ENCODE measurements at places on chromosomes 1 and 21. TPM values are rescaled to one million over a fixed set of nuclear protein-coding genes. Genes with fewer than 3 reads are reported as not detected.

DNA sequence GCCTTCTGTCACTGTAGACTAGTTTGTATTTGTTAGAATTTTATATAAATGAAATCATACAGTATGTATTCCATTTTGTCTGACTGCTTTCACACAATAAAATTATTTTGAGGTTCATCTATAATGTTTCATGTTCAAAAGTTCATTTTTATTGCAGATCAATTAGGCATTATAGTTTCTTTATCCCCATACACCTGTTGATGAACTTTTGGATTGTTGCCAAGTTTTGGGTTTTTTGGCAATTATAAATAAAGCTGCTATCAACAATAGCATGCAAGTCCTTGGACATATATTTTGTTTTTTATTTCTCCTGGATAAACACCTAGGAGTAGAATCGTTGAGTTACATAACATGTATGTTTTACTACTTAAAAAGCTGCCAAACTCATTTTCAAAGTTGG lies 47.1 kb upstream of the FAM3B start:
- DNase-seq, result no peak
- no peaks in the 10 kb centered on the region for H3K4me1 ChIP-seq
- no peaks in the 10 kb centered on the region for H3K27me3 ChIP-seq
- peaks cover under 1% of the 10 kb centered on the region for H3K36me3 ChIP-seq
- H3K27ac ChIP-seq, result no peak overlapping the region

DNA sequence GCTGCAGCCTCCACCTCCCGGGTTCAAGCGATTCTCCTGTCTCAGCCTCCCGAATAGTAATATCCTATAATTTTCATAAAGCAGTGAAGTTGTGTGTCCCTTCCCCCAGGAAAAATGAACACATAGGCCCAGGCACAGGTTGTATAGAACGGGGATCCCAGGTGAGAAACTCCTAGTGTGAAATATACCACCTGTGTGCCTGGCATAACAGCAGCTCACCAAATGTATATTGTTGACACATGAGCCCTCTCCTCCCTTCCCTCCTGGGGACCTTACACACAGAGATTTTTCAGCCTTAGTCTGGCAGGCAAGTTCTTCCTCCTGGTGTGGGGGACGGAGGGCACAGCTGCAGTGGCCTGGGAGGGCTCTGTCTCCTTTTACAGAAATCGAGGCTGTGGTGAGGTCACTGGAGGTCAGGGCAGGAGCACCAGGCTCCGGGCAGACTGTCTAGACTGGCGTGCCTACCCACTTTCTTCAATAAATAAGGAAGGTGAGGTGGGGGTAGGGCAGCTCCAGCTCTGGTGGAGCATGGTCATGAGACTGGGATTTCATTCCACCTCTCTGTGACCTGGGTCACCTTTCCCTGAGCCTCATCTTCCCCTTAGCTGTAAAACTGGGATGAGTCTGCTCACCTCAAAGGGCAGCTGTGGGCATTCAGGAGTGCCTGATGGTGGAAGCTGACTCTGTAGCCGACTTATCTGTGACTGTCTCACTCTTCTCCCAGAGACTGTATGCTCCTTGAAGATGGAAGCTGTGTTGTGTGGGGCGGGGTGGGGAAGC lies 14.3 kb downstream of the RCC1 start:
- H3K27ac ChIP-seq, result no peak overlapping the region
- no peaks in the 10 kb centered on the region for H3K27me3 ChIP-seq
- DNase-seq, result no peak
- peaks cover 9% of the 10 kb centered on the region for H3K36me3 ChIP-seq

- H3K27me3 ChIP-seq, result no peaks in the 10 kb centered on the region
- DNase-seq, result peak; percentile 89
- H3K4me1 ChIP-seq, result peaks cover 30% of the 10 kb centered on the region
- H3K36me3 ChIP-seq, result no peaks in the 10 kb centered on the region
- H3K4me3 ChIP-seq, result peak overlapping the region; percentile 80
- H3K27ac ChIP-seq, result peak overlapping the region; percentile 98
These were observed 766 bp downstream of the AGO4 start for GRCh38 chr1:35808450-35809113.

DNA sequence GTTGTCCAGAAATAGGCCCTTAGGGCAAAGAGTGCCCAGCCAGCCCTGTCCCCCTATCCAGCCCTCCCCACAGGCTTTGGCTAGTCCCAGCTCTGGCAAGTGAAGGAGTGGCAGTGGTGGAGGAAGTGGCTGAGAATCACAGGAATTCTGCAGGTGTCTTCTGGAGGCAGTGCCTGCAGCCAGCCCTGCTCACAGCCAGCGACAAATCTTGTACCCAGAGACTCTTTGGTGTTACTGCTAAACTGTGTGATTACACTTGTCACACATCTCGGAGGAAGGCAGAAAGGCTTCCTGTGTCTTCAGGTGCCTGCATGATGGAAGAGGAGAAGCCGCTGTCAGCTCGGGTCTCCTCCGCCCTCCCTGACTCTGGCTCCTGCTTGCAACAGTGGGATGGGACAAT lies 71.6 kb upstream of the GRIK3 start:
- H3K4me1 ChIP-seq, result no peaks in the 10 kb centered on the region
- H3K4me3 ChIP-seq, result no peak overlapping the region
- DNase-seq, result no peak

DNA sequence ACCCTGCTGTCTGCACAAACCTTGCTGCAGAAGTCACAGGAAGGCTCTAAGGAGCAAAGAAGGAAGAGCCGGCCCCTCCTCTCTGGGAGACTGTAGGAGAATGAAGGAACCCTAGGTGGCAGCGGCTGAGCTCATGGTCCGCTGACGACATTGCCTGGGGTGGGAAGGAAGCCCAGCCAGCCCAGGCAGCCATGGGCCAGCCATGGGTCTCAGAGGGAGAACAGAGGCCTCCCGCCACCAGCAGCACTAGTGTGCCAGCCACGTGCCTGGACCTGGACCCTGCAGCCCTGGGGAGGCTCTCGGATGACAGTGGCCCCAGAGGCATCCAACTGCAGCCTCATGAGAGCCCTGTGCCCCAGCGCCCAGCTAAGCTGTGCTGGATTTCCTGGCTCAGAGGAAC lies 49.2 kb upstream of the POFUT2 start:
- no peaks in the 10 kb centered on the region for H3K27me3 ChIP-seq
- H3K4me3 ChIP-seq, result no peak overlapping the region
- DNase-seq, result no peak
- H3K4me1 ChIP-seq, result peaks cover 3% of the 10 kb centered on the region

- no peaks in the 10 kb centered on the region for H3K36me3 ChIP-seq
- no peak for DNase-seq
- no peaks in the 10 kb centered on the region for H3K27me3 ChIP-seq
These were observed 5.0 kb upstream of the FCAMR start for GRCh38 chr1:206975306-206975705.

The EFNA3 gene
- total RNA-seq, result 2.1 TPM

The SLC9C2 gene
- 0.54 TPM for total RNA-seq

The AJAP1 gene
- 3.1 TPM for total RNA-seq

DNA sequence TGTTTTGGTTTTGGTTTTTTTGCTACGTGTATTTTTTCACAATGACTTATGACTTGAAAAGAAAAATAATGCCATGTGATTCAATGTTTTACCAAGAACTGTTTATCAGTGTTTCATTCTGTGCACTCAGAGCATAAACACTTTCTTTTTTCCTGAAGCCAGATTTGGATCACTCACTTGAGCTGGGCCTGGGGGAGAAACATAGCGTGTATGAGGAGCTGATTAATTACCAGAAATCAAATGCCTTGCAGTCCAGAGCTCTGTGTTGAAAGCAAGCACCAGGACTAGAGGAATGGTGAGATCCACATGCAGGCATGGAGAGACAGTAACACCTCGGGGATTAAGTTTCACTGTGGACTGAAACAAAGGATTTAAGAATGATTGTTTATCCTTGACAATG lies 642.1 kb upstream of the ADGRL2 start:
- no peak overlapping the region for H3K27ac ChIP-seq
- no peak overlapping the region for H3K4me3 ChIP-seq
- no peaks in the 10 kb centered on the region for H3K4me1 ChIP-seq
- no peak for DNase-seq
- H3K27me3 ChIP-seq, result no peaks in the 10 kb centered on the region

- no peak overlapping the region for H3K27ac ChIP-seq
- H3K27me3 ChIP-seq, result no peaks in the 10 kb centered on the region
- DNase-seq, result no peak
- no peak overlapping the region for H3K4me3 ChIP-seq
- H3K4me1 ChIP-seq, result peaks cover under 1% of the 10 kb centered on the region
These were observed 65.3 kb downstream of the ZNF697 start for GRCh38 chr1:119582801-119583200.

- H3K36me3 ChIP-seq, result no peaks in the 10 kb centered on the region
- H3K4me3 ChIP-seq, result no peak overlapping the region
- no peak overlapping the region for H3K27ac ChIP-seq
- DNase-seq, result no peak
- no peaks in the 10 kb centered on the region for H3K4me1 ChIP-seq
These were observed 432.9 kb downstream of the SETD4 start for GRCh38 chr21:35627462-35627861.

GRCh38 chr1:62082456-62083363 lies 111.9 kb upstream of the L1TD1 start:
- no peak overlapping the region for H3K27ac ChIP-seq
- no peaks in the 10 kb centered on the region for H3K27me3 ChIP-seq
- no peak for DNase-seq
- H3K4me1 ChIP-seq, result no peaks in the 10 kb centered on the region

- H3K4me3 ChIP-seq, result no peak overlapping the region
- peaks cover 7% of the 10 kb centered on the region for H3K4me1 ChIP-seq
- no peaks in the 10 kb centered on the region for H3K27me3 ChIP-seq
- no peak overlapping the region for H3K27ac ChIP-seq
- H3K36me3 ChIP-seq, result no peaks in the 10 kb centered on the region
These were observed 71.1 kb upstream of the F3 start for GRCh38 chr1:94612525-94613204.

- no peaks in the 10 kb centered on the region for H3K27me3 ChIP-seq
- peak overlapping the region; percentile 53 for H3K27ac ChIP-seq
- no peaks in the 10 kb centered on the region for H3K36me3 ChIP-seq
- DNase-seq, result no peak
These were observed 15.2 kb upstream of the GPR153 start for GRCh38 chr1:6275826-6276782.

The IGSF9 gene
- 0.61 TPM for total RNA-seq

- peak within 1 kb of the TSS; percentile 95 for H3K27ac ChIP-seq
- H3K27me3 ChIP-seq, result no peaks in the 10 kb centered on the region
- DNase-seq, result no peak
These were observed at the start of gene ADAMTS4 for GRCh38 chr1:161198897-161199431. Gene ADAMTS4 (minus strand): TSS chr1:161199054. CDS start chr1:161198627, 427 bp downstream.

The VANGL1 gene
- 7.9 TPM for total RNA-seq

DNA sequence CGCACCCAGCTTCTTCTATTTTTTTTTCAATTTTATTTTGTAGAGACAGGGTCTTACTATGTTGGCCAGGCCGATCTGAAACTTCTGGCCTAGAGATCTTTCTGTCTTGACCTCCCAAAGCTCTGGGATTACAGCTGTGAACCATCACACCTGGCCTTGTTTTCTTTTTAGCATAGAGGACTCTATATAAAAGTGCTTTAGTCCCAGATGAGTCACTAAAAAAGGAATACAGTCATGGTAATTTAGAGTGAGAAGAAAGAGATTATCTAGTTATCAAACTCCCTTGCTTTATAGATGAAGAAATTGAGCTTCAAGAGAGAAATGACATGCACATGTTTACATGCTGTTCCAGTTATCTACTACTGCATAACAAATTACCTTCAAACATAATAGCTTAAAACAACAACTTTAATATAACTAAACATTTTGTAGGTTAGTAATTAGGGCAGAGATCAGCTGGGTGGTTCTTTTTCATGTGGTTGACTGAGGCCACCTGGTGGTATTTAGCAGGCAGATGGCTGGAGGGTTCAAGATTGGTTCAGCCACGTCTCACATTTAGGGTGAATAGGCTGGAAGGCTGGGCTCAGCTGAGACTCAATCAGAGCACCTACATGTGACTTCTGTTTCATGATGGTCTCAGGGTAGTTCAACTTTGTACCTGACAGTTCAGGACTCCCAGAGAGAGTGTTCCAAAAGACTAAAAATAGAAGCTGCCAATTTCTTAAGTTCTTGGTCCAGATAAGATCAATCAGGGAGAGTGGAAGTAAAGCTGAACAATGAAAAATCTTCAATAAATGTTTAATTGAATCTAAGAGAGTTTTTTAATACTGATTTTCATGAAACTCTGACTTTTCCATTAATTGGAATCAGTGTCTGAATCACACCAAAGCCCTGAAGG lies 16.9 kb upstream of the MTF2 start:
- H3K4me3 ChIP-seq, result no peak overlapping the region
- no peaks in the 10 kb centered on the region for H3K27me3 ChIP-seq
- no peaks in the 10 kb centered on the region for H3K4me1 ChIP-seq
- no peak overlapping the region for H3K27ac ChIP-seq
- no peaks in the 10 kb centered on the region for H3K36me3 ChIP-seq
- DNase-seq, result peak; percentile 28

DNA sequence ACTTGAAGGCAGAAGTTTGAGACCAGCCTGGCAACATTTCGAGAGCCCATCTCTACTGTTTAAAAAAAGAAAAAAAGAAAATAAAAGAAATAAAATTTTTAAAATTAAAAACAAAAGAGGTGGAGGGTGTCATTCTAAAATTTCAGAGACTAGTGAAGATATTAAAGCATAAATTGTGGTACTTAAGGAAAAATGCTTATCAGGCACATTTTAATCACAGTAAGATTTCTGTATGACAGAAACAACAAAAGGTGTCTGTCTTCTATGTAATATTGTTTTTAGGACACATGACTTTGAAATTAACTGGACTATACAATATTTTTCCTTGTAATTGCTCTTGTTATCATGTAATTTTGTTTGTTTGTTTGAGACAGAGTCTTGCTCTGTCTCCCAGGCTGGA lies 4.6 kb downstream of the WASF2 start:
- no peaks in the 10 kb centered on the region for H3K27me3 ChIP-seq
- no peak for DNase-seq
- no peaks in the 10 kb centered on the region for H3K36me3 ChIP-seq
- H3K4me1 ChIP-seq, result peaks cover 57% of the 10 kb centered on the region
- H3K4me3 ChIP-seq, result no peak overlapping the region

- no peaks in the 10 kb centered on the region for H3K36me3 ChIP-seq
- H3K27me3 ChIP-seq, result no peaks in the 10 kb centered on the region
- H3K4me1 ChIP-seq, result peaks cover 4% of the 10 kb centered on the region
- no peak for DNase-seq
- no peak overlapping the region for H3K27ac ChIP-seq
These were observed 90.1 kb downstream of the PRDM16 start for GRCh38 chr1:3159121-3159520.

DNA sequence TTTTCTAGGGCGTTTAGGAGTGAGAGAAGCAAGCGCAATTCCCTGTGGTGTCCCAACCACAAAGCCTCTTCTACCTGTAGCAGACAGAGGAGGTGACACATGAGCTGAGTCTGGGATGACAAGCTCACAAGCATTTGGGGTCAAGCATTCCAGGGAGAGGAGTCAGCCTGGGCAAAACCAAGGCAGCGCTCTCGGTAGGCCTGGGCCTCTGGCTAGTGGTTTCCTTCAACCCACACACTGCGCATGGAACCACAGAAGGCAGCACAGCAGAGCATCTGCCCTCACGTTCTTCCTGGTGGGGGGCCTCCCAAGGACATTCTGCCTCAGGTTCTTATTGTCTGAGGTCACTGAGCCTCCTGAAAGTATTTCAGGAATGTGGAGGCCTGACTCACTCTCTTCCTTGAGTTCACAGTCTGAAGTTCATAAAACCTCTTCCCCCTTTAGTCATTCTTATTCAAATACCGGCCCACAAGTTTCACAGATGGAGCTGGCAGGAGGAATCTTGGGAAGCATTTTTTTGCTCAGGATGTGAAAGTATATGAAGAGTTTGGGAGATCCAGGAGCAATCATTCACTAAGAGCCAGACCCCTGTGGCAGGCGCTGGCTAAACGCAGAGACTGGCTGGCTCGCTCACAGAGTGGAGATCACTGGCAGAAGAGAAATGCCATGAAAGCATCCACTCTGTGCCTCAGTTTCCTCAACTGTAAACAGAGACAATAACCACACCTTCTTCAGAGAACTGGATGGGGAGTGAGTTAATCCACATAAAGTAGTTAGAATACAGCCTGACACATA lies 26.8 kb downstream of the CCN1 start:
- H3K27me3 ChIP-seq, result no peaks in the 10 kb centered on the region
- no peaks in the 10 kb centered on the region for H3K4me1 ChIP-seq
- no peak overlapping the region for H3K27ac ChIP-seq
- no peaks in the 10 kb centered on the region for H3K36me3 ChIP-seq
- DNase-seq, result no peak

The DOP1B gene
- 43.6 TPM for total RNA-seq

All from upper lobe of left lung (tissue), 6 donors.